ENCODE measurements at places on chromosomes 12 and 14.

DNA sequence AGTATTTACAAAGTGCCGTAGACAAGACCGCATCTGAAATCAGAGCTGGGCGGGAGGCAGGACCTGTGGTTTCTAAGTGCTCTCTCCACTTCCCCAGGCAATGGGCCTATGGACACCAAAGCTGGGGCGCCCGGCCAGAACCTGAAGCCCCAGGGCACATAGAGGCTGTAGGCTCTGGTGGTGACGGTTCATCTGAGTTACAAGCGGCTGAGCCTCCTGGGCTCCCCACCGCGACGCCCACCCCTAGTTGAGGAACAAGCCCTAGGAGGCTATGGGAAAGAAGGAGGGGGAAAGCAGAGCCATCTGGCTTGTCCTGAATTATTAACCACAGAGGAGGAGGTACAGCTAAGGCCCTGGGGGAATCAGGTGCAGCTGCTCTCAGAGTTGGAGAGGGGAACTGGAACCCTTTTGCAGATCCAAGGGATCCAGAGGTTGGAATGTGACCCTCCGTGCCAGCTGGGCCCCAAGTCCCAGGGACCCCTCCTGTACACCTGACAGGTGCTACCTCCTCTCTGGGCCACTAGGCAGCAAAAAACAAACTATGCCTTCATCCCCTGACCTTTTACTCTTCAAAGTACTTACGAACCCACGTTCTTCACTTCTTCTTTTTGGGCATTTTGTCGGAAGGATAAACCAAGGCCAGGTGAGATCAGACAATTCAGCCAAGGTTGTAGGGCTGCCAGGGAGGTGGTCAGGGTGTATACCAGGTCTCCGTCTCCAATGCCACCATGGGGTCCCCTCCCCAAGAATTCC, 77.2 kb downstream of the ARL6IP4 start:
- no peak for DNase-seq

- no peak for DNase-seq
These were observed 368.0 kb downstream of the ALG10 start for GRCh38 chr12:34390171-34390841.

- DNase-seq = no peak
These were observed 1.7 kb downstream of the SLC2A3 start for GRCh38 chr12:7934091-7934888.

GRCh38 chr14:34997762-34998161, 15.0 kb downstream of the SRP54 start:
- DNase-seq = no peak

- DNase-seq = no peak
These were observed 31.3 kb downstream of the HECTD4 start for GRCh38 chr12:112350593-112351592.

GRCh38 chr12:52173526-52173925, 18.3 kb downstream of the KRT80 start:
- DNase-seq = no peak

GRCh38 chr14:53331921-53332320, 178.8 kb upstream of the DDHD1 start:
- DNase-seq = no peak

DNA sequence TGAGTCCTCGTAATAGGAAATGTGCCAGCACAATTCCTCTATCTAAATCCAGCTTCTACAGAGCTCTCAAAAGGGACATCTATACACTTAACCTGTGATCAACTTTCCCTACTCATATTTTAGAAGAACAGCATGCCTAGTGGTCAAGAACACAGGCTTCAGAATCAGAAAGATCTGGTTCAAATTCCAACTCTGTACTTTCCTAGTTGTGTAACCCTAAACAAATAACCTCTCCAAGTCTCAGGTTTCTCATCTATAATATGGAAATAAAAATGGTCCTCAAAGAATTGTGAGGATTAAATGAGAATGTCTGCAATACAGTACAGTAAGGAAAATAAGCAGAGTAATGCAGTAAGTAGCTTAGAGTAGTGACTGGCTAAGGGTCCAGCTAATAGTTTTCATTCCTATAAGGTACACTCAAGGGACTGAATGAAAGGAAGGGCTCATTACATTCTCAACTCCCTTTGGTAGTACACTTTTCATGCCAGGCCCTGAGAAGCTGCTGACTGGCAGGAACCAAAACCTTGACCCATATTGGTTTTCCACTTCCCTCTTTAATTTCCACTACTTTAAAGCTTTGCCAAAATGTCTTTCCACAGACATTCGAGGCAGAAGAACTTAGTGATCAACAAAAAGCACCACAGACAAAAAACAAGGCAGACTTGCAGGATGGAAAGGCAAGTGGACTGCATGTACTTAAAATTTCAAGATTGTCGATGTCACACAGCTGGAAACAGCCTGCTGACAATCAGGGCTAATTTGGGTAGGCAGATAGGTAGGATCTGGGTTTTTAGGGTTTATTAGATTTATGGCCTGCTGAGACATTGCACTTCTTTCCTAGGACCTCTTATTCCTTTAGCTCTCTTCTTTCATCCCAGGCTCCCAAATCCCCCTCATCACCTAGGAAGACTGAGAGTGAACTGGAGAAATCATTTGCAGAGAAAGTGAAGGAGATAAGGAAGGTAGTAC, 4.3 kb downstream of the CCDC196 start:
- no peak for DNase-seq

- DNase-seq = no peak
These were observed 369.8 kb downstream of the EMP1 start for GRCh38 chr12:13566292-13566691.
